ENCODE measurements at places on chromosomes 3 and 15.
A peak's percentile ranks its signal among the peaks of the same experiment; 100 is the strongest.

DNA sequence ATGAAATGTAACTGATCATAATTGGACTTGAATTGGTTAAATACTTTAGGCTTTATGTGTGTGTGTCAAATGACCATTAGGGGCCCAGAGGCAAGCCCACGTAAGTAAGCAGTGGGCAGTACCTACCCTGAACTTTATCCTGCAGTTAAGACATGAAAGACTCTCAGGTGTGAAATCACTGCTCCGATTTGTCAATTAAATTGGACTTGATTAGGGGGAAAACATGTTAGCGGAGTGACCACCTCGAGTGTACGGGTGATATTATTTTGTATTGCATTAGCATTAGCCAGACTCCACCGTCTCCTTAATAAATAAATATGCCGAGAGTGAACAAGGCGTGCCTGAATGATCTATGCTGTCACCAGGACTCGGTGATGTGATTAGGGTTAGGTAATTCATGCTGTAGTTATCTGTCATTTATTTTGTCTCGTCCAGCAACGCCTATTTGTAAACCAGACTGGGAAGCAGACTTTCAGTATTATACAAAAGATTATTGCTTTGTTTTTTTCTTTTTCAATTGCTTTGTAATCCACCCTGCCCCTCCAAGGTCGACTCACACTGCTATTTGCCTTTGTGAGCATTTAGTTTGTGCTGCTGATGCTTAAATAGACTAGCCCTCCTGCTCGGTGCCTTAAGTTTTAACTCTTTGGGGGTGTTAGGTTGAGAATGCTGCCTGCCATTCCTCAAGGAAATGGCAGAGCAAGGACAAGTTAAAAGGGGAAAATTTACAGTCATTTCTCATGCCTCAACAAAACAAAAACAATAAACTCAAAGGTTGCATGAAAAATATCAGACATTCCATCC is 1.8 kb downstream of the RBMS3 start:
- peak; percentile 62 for DNase-seq

- no peak for DNase-seq
Measured at GRCh38 chr3:122975924-122976293, 51.7 kb downstream of the SEMA5B start.

DNA sequence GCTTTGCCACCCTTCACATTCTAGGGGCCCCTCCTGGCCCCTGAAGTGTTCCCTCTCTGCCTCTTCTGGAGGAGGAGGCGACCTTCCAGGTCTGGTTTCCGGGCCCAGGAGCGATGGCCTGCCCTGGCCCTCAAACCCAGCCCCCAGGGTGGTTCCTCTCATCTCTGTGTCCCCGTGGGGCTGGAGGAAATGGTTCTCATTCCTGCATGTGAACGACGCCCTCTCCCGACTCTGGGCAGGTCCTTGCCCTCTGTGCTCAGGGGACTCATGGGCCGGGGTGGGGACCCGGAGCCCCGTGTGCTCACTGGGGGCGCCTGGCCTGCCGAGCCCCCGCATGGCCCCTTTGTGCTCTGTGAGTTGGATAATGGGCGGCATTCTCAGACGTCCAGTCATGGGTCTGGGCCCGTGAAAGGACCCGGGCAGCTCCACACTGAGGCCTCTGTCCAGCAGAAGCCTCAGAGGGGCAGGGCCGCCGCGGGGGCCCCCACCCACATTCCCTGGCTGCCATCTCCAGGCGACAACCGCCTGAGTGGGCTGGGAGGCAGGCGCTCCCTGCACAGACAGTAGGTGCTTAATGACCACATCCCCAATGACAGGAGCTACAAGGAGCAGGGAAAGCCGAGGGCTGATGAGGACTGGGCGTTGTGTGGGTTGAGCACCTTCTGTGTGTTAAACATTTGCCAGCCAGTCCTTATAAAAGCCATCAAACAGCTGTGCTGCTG is 5.5 kb upstream of the PLXND1 start:
- no peak for DNase-seq

GRCh38 chr3:190238871-190239270 is 83.4 kb downstream of the CLDN1 start:
- DNase-seq = no peak

Data from fibroblast of mammary gland (primary cell).